ENCODE measurements at places on chromosomes 7 and 10.
A peak's percentile ranks its signal among the peaks of the same experiment; 100 is the strongest.

DNA sequence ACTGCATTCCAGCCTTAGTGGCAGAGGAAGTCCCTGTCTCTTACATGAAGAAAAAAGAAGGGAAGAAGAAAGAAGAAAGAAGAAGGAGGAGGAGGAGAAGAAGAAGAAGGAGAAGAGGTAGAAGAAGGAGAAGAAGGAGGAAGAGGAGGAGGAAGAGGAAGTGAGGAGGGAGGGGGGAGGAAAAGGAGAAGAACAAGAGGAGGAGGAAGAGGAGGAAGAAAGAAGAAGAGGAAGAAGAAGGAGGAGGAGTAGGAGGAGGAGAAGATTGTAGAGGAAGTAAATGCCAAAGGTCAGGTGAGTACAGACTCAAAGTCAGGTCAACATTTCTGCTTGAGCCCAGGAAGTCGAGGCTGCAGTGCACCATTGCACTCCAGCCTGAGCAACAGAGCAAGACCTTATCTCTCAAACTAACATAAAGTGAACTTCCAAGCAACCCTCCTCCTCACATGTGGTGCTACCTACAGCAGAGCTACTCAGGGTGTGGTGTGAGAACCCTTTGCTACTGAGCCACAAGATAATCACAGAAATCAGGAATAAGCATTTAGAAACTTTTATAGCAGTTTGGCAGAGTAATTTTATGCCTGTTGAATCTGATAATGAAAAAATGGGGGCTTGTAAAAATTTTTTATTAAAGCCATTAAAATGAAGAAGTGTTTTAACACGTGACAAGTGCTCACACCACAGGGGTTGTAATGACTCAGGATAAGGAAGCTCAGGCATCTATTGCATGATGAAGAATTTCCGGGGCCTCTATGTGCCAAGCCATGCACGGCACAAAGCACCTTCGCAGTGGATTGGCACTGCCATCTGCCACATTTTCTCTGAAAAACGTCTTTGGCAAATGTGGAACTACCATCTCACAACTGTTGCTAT lies 224.9 kb upstream of the AUTS2 start:
- DNase-seq = peak; percentile 83

DNA sequence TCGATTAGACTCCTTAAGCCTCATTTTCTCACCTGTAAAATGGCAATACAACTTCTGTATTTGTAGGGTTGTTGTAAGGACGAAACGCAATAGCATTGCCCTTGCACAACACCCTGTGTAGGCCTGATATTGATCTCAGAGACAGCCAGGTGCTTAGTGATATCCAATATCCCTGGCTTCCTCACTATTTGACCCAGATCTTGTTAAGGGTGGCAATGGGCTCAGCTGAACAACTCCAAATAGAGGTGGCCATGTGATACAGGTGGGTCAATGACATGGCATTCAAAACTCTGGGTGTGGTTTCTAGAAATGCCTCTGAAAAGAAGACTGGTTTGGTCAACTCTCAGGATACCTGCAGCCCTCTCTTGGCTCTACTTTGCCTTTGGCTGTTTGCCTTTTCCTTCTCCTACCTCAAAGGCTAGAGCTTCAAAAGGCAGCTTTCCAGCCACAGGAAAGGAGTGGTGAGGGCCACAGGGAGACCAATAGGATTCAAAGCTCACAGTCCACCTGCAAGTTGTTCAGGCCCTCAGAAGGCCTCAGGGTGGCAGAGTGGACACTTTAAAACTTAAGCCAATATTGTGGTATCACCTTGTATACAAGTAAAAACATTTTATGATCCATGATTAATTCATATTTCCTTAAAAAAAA lies 14.9 kb upstream of the GATAD1 start:
- DNase-seq = no peak

GRCh38 chr7:70504254-70504653 lies 627.7 kb upstream of the GALNT17 start:
- no peak for DNase-seq

- peak; percentile 10 for DNase-seq
Observed at GRCh38 chr10:3554121-3554522, 230.9 kb downstream of the KLF6 start.

DNA sequence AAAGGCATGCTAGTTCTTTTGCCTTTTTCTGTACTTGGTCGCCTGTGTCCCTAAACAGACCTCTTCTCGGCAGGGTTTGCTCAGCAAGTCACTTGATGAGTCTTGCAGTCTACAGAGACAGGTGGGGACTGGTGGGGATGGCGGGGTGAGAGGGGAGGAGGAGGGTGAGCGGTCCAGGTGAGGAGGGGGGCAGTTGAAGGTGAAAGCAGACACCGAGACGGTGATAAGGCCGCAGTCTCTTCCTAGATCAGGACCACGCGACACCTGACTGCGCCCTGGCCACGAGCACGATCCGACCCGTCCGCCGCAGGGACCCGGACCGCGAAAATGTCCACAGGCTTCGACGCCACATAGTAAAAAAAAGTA lies 566 bp downstream of the ASNS start:
- no peak for DNase-seq

GRCh38 chr7:105794741-105795729 lies 81.4 kb downstream of the ATXN7L1 start:
- DNase-seq = no peak

DNA sequence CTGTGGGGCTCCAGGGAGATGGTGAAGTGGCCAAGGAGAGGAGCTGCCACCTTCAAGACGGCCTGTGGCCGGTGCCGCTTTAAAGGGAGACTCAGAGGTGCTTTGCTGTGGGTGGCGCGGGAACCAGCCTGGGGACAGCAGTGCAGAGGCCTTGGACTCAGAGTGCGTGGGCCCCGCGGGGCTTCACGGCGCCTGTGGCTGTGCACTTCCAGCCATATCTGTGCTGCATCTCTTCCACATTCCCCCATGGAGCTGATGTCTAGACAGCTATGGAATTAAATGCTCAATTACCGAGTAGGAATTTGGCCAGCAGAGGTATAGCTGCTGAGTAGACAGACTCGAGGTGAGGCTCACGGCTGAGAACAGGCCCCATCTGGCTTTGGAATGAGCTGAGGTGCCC lies 41.7 kb downstream of the HTRA1 start:
- no peak for DNase-seq

GRCh38 chr7:14875941-14876587 lies 26.5 kb downstream of the DGKB start:
- DNase-seq = no peak

DNA sequence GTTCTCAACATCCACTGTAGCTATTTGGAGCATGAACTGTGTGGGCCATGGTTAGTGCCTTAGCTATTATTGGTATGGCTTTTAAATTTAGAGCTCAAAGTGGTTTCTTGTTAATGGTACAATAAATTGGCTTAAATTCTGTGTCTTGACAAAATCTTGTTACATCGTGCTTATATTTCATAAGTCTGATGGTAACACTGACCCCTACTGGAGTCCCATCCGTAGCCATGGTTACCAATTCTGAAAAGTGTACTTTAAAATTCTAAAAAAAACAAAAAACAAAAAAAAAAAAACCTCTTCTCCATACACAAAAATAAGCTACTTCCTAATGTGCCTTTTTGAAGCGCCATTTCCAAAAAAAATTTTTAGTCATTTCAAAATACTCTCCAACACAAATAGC lies 6.4 kb upstream of the RPP30 start:
- peak; percentile 24 for DNase-seq

DNA sequence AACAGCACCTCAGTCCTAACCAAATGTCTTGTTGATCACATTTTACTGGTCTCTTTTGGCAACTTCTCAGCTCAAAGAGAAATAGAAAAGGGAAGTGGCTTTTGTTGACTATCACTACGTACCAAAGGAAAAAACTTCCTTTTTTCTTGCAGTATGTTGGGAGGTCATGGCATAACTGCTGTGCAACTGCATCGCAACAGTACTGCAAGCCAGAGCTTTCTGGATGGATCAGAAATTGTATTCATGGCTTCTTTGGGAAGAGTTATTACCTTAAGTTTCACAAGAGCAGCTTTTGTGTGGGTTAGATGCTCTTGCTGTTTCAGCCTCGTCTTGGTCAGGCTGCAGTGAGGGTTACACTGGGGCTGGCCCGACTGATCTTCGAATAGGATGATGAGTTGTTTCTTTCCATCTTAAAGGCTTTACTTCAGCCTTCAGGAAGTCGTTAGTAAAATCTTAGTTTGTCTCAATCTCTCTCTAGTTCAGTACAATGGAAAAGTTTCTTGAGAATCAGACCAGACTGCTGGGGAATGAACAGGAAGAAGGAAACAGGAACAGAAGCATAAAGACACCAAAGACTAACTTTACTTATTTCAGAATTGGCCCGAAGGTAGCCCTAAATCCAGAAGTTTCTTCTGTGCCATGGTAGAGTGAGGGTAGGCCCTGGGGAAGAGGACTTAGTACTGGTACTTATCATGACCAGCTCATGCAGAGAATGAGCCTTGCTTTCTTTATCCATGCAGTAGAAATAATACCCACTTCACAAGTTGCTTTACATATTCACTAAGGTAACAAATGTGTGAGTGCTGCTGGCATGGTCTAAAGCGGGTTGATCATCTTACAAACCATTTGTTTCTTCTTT lies 153.6 kb downstream of the CELF2 start:
- DNase-seq = peak; percentile 94

DNA sequence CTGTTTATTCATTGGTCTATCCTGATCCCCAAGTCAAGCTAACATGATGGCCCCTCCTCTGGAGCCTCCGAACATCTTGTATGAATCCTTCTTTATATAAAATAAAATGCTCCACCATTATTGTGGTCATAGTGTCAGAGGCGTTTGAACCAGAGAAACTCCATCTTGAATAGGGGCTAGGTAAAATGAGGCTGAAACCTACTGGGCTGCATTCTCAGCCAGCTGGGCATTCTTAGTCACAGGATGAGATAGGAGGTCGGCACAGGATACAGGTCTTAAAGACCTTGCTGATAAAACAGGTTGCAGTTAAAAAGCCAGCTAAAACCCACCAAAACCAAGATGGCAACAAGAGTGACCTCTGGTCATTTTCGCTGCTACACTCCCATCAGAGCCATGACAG lies 905.8 kb upstream of the AUTS2 start:
- DNase-seq = no peak

- DNase-seq = no peak
Observed at GRCh38 chr10:124322191-124322980, 96.3 kb downstream of the OAT start.

Data from MV-4-11 (cell line).